Stimulated activated CD8-positive, alpha-beta memory T cell treated with anti-CD3 and anti-CD28 coated beads, Interleukin-4, amount 100 ng/mL, for 1 hour (primary cell): ENCODE measurements at places on chromosomes 4 and X.

DNA sequence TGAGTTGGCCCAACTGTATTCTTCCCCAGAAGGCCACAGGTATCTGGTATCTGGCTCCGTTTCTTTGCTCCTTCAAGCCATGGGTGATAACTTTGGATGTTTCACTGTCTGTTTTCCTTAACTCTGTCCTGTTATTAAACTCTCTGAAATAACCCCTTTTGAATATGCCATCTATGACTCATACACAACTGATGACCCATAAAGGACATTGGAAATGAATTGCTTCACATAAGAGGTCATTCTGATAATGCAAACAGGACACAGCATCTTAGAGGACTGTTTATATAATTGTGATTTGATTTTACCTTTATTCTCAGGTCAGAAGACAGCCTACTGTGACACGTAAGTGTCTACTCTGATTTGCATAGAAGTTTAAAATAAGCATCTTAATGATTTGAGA lies 227.7 kb downstream of the VEGFC start:
- DNase-seq: no peak

DNA sequence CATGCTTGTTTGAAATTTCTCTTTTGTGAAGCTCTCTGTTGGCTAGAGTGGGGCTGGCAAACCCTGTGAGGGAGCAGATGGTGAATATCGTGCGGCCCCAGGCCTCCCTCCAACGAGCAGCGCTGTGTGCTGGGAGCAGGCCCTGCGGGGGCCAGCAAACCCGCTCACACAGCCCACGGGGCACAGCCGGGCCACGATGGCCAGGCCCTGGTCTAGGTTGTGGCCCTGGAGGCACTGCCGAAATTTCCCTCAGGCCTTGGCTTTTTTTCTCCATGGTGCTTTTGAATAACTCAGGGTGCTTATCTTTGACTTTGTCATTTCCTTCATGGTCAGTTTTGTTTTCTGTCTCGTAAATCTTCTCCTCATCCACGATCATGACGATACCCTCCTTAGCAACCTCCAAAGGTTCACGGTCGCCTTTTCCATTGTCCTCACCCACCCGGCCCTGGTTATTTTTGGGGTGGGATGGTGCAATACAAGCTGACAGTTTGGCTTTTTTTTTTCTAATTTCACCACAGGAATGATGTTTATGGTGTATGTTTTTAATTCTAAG lies 20.7 kb downstream of the PCGF3 start:
- no peak for DNase-seq

DNA sequence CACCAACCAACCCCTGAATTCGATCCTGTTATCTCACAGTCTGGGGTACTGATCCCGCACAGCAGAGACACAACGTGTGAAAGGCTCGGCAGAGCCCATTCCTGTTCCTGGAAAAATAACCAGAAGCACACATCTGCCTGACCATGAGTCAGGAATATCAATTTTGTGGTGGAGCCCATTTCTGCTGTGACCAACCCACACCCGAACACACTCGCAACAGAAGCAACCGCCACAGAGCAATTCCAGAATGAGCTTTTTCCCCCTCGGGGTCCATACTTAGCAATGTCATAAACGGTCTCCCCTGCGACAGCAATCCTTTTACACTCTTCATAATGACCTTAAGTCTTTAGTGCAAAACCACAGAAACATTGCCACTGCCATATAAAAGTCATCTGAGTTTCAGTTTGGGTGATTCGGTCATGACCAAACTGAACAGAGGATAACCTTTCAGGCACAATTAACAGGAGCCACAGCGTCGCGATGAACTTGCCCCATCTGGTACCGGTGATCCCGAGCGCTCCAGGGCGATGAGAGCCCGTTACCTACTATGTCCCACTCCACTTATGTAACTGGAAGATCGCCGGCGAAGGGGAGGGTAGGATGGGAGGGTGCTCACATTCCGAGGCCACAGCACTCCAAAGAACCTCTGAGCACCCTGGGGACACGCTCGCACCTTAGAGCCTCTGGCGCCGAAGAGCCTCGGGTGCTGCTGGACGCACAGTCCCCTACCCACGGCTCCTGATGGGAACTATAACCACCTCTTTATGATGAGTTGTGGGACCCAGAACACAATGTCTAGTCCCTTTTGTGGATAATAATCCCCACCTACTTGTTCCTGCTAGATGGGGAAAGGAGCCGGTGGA lies 1.1 kb downstream of the MECP2 start:
- no peak for DNase-seq

- no peak for DNase-seq
Measured at GRCh38 chr4:67697860-67698687, 2.9 kb downstream of the UBA6 start.

- DNase-seq: no peak
Measured at GRCh38 chrX:80578517-80579105, 158.4 kb downstream of the TENT5D start.

- DNase-seq: no peak
Measured at GRCh38 chr4:11416071-11416766, 12.5 kb downstream of the HS3ST1 start.

DNA sequence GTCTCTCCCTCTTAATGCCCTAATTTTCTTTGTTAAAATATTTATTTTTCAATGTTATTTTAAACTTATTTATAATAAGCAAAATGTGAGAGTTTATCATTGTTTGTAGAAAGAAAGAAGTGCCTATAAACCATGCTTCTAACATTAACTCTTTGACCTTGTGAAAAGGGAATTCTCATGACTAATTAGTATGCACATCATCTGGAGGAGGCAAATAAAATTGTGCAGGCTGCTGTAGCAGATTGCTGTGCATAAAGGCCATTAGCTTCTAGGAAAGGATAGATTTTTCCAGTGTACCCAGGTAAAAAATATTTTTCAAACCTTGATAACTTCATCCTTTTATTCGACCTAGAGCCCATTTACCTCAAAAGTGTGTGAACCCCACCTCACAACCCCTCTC lies 84.6 kb upstream of the GUCY1A1 start:
- no peak for DNase-seq

DNA sequence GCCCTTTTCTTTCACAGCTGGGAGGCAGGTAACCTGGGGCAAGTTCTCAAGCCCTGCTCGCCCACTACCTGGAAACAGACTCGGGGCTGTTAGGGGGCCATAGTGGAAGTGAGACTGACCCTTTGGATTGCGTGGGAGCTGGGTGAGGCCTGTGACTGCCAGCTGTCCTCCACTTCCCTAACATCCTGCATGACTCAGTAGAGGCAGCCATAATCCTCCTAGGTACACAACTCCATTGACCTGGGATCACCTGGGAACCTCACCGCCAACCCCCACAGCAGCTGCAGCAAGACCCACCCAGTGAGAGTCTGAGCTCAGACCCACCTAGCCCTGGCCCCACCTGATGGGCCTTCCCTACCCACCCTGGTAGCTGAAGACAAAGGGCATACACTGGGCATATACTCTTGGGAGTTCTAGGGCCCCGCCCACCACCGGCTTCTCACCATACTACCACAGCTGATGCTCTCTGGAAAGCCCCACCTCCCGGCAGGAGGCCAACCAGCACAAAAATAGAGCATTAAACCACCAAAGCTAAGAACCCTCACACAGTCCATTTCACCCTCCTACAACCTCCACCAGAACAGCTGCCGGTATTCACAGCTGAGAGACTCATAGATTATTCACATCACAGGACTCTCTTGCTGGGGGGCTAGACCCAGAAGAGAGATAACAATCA lies 61.1 kb upstream of the DCTD start:
- no peak for DNase-seq

DNA sequence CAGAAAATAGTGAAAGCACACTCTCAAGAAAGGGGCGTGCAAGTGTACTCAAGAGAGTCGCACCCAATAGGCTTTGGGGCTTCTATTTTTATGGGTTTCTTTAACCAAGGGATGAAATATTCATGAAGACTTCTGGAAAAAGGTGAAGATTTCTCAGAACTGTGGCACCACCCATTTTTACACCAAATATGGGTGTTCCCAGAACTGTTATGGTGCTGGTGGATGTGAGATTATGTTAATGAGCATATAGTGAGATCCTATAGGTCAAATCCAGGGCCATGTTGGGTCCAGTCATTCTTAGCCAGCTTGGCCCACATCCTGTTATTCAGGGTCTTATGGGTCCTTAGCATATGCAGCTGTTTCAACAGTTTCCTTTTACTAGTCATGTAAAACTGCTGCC lies 61.0 kb upstream of the SMIM10 start:
- DNase-seq: no peak

DNA sequence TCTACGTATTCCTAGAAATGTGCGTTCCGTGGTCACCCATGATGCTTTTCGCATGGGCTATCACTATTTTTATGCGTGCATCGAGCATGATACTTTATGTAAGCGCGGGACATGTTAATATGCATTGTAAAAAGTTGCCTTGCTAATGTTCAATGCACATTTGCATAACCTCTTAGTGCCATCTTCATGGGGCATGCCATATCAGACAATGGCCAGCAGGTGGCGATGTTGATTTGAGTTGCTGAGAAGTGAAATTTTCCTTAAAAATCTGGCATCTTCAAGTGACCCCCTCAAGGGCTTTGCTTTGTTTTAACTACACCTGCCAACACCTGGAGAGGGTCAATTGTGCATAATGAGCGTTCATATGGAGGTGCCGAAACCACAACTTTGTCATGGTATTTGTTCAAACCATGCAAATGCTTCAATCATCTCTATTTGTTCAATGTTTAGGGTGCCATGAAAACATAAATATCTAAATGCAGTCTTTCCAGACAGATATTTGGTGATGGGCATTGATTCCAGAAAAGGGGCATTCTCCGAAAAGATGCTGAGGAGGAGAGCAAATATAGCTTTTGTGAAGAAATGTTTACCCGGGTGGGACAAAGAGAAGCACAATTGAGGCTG lies 833.9 kb upstream of the PRKX start:
- DNase-seq: peak; percentile 0
